ENCODE measurements at places on chromosomes 3 and 15.
A peak's percentile ranks its signal among the peaks of the same experiment; 100 is the strongest.

GRCh38 chr3:74812756-74813155 lies 198.3 kb upstream of the CNTN3 start:
- no peak for DNase-seq

DNA sequence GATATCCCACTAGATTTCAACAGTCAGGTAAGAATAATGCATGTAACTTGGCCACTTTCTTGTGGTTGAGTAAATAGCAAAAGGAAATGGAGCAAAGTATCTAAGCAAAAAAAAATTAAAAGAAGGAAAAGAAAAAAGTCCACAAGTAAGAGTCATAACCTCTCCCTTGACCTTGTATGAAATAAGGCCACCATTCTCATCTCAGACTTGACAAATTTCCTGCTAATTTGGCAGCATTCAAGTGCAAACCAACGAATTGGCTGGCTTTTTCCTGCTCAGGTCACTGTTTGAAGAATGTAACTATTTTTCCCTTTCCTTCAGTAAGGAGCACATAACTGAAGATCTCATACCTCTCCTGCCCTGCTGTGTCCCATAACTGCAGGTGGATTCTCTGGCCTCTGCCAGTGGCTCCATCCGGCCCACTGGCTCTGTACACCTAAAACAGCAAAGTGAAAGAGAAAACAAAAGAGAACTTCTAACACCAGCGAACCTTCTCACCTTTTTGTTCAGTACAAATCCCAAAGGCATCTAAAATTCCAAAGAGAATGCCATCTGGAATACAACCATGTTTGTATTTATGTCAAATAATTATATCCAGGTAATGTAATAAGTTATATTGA lies 33.4 kb upstream of the RSL24D1 start:
- DNase-seq: no peak

DNA sequence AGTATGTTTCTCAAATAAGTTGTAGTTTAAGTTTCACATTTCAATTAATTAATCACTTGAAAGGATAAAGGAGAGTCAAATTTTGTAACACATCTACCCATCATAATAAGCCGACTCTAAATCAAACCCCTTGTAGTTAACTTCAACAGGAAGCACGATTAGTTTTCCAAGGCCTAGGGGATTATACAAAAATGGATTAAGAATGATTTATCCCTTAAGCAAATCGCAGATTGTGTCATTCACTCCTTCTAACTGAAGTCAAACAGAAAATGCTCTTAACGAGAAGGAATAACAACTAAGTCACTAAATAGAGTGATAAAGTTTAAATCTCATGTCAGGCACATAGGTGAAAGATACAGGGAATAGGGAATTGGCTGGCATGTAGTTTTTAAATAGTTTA lies 792.8 kb downstream of the ZPLD1 start:
- DNase-seq: no peak

GRCh38 chr3:177777699-177778098 lies 580.4 kb upstream of the TBL1XR1 start:
- DNase-seq: peak; percentile 61

- peak; percentile 57 for DNase-seq
Observed at GRCh38 chr3:138062626-138063025, 52.7 kb downstream of the CLDN18 start.

- no peak for DNase-seq
Observed at GRCh38 chr3:169634618-169635236, 28.8 kb downstream of the MECOM start.

DNA sequence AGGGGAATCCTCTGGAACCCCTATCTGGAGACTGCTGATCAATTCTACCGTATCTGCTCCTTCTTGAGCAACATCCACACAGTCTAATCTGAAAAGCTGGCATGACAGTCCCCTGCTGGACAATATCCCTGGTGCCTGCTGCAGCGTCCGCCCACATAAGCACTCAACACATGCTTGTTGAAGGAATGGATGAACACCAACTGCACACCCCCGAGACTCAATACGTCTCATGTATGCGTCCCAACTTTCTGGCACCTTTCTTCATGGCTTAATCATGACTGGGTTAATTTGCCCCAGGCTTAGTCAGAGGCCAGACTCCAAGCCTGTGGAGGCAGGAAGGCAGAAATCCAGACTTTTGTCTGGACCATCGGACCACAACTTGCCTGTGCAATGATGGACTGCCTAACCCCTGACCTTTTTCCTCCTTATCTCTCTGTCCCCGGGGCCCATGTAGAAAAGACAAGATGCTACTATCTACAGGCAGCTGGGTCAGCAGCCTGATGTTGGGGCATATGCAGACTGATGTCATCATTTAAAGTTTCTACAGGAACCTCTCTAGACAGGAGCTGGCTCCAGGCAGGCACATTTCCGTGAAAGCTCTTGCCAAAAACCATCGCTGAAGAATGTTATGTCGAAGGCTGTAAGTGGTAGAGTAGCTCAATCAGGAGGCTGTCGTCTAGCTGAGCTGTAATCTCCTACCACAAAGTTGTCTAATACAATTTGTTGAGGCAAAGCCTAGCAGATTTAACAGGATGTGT lies 114.1 kb upstream of the TPM1 start:
- peak; percentile 99 for DNase-seq

- no peak for DNase-seq
Observed at GRCh38 chr15:76075046-76075445, 15.3 kb downstream of the TMEM266 start.

DNA sequence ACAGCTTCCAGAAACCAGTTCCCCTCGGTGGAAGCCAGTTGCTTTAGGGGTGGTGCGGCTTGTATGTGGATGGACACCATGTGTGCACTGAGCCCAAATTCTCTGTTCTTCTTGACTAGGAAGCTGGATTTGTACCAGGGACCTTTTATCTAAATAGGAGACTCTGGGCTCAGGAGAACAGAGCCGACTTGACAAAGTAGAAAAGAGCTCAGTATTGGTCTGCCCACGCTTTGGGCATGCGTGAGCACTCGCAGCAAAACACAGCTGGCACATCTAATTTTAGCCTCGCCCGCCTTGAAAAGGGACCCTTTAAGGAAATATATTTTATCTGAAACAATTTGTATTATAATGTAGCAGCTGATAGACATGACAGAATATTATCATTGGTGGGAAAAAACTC lies 1.1 kb upstream of the RBMS3 start:
- DNase-seq: no peak

GRCh38 chr3:97949743-97950142 lies 22.5 kb downstream of the RIOX2 start:
- no peak for DNase-seq

DNA sequence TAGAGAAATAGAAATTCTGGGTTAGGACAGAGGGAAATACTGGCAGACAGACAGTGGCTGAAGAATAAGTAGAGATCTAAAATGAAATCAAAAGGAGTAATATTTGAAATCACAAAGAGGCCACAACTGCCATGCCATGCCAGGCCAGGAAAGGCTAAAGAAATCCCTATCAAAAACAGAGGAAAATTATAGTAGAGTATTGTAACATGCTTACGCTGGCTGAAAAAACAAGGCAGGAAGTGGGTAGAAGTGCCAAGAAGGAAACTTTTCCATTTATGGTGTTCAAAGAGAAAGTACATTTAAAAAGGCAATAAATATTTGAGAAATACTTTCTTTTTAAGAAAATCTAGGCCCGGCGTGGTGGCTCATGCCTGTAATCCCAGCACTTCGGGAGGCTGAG lies 415.7 kb downstream of the PLCL2 start:
- DNase-seq: no peak

- DNase-seq: no peak
Observed at GRCh38 chr3:141431411-141432378, 55.1 kb upstream of the RASA2 start.

DNA sequence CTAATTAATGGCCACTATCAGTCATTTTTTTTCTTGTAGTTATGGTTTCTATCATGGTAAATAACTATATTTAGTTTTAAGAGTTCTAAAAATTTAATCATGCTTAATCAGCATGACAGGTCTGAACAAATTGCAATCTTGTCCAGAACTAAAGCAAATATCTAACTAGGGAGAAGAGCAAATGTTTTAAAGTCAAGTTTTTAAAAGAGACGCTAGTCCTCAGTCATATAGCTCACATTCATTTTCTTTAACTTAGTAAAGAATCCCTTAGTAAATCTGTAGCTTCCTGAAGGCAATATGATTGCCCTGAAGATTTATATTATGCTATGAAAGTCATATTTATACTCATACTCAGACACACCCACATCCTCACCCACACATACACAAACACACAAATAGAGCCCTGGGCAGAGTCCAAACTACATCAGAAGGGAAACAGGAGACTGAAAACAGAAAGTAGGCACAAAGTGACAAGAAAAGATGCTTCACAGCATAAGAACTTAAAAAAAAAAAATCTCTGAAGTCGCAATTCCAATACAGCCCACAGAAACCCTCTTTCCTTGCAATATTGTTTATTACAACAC lies 1149.1 kb downstream of the SI start:
- DNase-seq: no peak

GRCh38 chr15:53808058-53808706 lies 48.7 kb upstream of the WDR72 start:
- DNase-seq: no peak

- DNase-seq: no peak
Observed at GRCh38 chr3:112646623-112647022, 5.7 kb upstream of the CCDC80 start.

GRCh38 chr3:99920481-99921376 lies 103.1 kb downstream of the CMSS1 start:
- peak; percentile 68 for DNase-seq

DNA sequence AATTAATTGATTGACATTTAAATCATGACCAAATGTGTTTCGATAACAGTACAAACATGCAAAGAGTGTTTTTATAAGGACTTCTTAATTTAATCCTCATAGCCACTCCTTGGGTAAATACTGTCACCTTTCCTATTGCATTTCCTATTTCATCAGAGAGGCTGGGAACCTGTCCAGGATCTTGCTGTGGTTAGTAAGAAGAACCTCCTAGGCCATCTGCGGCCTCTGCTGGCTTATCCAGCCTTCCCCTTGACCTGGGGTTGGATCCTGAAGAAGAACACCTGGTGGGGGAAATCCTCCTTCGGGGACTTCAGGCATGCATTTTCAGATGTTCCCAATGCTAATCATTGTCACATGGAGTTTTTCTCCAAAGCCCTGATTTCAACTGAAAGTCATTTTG lies 25.5 kb downstream of the GLDN start:
- DNase-seq: peak; percentile 36

GRCh38 chr15:41772720-41773331 lies 1.5 kb upstream of the MAPKBP1 start:
- peak; percentile 71 for DNase-seq

GRCh38 chr3:156808025-156808424 lies 18.1 kb upstream of the LEKR1 start:
- peak; percentile 63 for DNase-seq

GRCh38 chr3:77407441-77407840 lies 367.5 kb downstream of the ROBO2 start:
- no peak for DNase-seq

- no peak for DNase-seq
Observed at GRCh38 chr15:70777170-70777926, 14.0 kb upstream of the UACA start.

DNA sequence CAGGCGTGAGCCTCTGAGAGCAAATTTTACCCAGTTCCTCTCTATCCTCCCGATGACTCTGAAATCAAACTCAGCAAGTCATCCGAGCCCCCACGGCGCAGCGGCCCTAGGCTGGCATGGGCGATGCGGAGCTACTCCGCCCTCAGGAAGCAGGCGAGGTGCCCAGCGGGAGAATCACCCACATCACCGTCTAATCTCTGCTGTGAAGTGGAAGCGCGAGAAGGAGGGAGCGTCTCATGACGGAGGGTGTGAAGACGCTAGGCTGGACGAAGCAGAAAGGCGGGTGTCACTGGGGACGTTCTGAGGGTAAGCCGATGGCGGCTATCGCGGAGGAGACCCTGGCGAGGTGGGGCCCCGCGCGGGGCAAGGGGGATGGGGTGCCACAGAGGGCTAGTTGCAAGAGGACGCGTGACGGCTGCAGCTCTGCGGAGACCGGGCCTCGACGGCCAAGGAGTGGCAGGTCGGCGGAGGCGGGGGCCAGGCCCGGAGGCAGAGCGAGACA lies 9.1 kb upstream of the GNAI2 start:
- peak; percentile 39 for DNase-seq

- peak; percentile 21 for DNase-seq
Observed at GRCh38 chr15:42608110-42608531, 32.7 kb downstream of the STARD9 start.

DNA sequence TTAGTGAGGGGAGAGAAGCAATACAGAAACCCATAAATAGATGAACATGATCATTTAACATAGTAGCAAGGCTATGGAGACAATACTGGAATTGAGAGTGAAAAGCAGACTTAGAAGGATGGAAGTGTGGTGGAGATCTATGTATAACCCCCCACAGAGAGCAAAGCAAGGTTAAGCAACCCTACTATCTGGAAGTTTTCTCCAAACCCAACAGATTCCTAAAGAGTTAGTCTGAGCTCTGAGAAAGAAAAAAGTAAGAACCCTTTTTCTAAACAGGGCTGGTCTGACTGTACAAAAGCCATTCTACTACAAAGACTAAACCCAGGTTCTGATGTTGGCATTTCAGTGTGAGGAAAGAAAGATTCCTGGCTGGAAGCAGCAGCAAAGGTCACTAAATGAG lies 153.2 kb downstream of the WNT5A start:
- peak; percentile 86 for DNase-seq

- peak; percentile 45 for DNase-seq
Observed at GRCh38 chr3:132911741-132912415, 126.3 kb upstream of the TMEM108 start.

GRCh38 chr15:73258271-73259108 lies 110.3 kb downstream of the HCN4 start:
- no peak for DNase-seq

DNA sequence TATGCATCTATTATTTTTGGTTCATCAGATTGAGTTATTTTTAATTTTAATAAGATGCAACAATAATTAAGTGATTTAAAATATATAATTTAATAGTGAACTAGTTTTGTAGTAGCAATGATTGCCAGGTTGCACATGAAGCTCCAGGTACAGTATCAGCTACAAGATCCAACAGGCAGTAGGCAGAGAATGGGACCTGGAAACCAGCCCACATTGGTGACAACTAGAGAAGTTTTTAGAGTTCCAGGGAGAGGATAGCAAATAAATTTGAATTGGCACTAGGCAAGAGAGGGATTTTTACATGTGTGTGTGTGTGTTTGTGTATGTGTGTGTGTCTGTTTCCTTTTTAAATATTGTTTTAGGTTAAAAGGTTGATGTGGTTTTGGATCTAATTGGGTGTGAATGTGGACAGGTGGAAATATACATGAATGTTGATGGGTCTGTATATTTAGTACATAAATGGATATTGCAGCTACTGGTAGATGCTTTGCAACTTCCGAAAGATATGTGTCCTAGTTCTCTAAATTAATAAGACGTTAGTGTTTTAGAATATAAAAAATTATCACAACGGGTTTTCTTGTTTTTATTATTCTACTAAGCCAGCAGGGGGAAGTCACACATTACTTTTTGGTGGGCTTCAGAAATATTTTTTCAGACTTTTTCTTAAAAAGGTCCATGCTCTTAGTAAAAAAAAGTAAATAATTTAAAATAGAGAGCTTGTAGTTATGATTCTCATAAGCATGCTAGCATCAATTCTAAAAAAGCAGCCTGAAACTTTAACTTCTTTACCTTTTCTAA lies 110.1 kb upstream of the GBE1 start:
- DNase-seq: peak; percentile 14

- no peak for DNase-seq
Observed at GRCh38 chr3:136952292-136952691, 5.5 kb upstream of the IL20RB start.

GRCh38 chr3:13713396-13713795 lies 164.5 kb downstream of the FBLN2 start:
- no peak for DNase-seq
